ENCODE measurements at places on chromosomes 4 and X. TPM values are rescaled to one million over a fixed set of nuclear protein-coding genes. Genes with fewer than 3 reads are reported as not detected.

DNA sequence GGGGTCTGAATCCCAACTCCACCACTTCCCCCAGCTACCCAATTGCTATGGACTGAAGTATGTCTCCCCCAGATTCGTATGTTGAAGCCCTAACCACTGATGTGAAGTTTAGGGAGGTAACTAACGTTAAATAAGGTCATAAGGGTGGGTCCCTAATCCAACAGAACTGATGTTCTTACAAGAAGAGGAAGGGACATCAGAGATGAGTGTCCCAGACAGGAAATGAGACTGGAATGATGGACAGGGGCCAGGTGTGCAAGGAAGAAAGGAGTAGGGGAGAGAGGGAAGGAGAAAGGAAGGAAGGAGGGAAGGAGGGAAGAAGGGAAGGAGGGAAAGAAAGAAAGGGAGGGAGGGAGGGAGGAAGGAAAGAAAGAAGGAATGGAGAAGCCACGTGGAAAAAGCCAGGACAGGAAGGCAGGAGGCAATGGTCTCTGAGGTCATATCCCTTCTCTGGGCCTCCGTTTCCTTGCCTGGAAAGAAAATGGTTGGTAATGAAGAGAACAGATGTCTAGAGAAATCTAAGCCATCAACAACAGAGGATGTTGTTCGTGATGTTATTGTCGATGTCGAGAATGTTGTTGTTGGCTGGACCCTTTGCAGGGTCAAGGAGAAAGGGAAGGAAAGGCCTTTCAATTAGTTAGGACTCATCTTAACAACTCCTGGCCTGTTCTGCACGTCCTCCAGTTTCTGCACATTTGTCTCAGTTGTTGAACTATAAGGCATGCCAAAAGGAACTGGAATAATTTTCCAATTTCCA lies 59.0 kb upstream of the FGFBP2 start:
- no peak for DNase-seq

- no peak for DNase-seq
Measured at GRCh38 chr4:76010576-76010975, 3.3 kb upstream of the CXCL9 start.

- DNase-seq: no peak
Measured at GRCh38 chr4:55312489-55313101, 33.4 kb upstream of the SRD5A3 start.

GRCh38 chr4:152063621-152064240 lies 302.9 kb upstream of the GATB start:
- DNase-seq: peak; percentile 75

DNA sequence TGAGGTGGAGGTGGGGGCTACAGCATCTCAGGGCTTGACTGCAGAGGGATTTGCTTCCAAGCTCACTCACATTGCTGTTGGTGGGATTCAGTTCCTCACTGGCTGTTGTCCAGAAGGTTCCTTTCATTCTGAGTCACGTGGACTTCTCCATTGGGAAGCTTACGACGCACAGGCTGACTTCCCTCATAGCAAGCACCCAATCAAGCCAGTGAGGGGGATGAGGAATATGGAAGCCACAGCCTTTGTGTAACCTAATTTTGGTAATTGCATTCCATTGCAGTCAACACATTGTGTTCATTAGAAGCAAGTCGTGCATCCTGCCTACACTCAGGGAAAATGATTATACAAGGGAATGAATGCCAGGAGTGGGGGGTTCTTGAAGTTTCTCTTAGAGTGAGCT lies 32.7 kb upstream of the MXRA5 start:
- no peak for DNase-seq

DNA sequence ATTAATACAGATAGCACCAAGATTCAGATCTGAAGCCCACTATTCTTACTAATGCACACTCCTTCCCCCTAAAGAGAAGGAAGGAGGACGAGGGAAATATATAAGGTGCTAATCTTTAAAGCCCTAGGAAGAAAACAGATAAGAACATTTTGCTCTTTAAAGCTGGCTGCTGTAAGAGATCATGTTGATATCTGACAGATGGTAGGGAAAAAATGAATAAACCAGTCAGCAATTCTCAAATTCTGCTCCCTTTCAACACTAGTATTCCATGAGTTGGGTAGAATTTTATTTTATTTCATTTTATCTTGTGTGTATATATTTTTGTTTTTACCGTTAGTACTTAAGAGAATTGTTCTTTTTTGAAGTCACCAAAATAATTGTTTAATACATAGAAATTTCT lies 19.2 kb downstream of the OTC start:
- no peak for DNase-seq

GSPT2 gene
- total RNA-seq: 8.2 TPM

ARX gene
- not detected for total RNA-seq
